ENCODE measurements at places on chromosomes 11 and 22. TPM values are rescaled to one million over a fixed set of nuclear protein-coding genes. Genes with fewer than 3 reads are reported as not detected.

The C22orf42 gene
- not detected for total RNA-seq

The KRTAP5-8 gene
- total RNA-seq = not detected

The CCDC82 gene
- 16.7 TPM for total RNA-seq

The SLC25A45 gene
- total RNA-seq = 0.81 TPM

The TRIM6 gene
- 1.3 TPM for total RNA-seq

The OR51B4 gene
- total RNA-seq = not detected

The MAJIN gene
- total RNA-seq = not detected

The TTLL8 gene
- not detected for total RNA-seq

The APOBEC3A gene
- not detected for total RNA-seq

The SAA2 gene
- total RNA-seq = not detected

The THY1 gene
- total RNA-seq = 2.1 TPM

The IGLL5 gene
- not detected for total RNA-seq

The PGA4 gene
- not detected for total RNA-seq

The CD3E gene
- total RNA-seq = not detected

The OR2AG2 gene
- total RNA-seq = under 0.01 TPM

The GLYATL1 gene
- not detected for total RNA-seq

The RAB38 gene
- 1.9 TPM for total RNA-seq

The KDM2A gene
- total RNA-seq = 26.9 TPM

The WT1 gene
- total RNA-seq = not detected

The BTG4 gene
- not detected for total RNA-seq

Data from bladder microvascular endothelial cell (primary cell).